Fibroblast of skin of right quadriceps (primary cell): ENCODE measurements at places on chromosomes 2 and 18.
A peak's percentile ranks its signal among the peaks of the same experiment; 100 is the strongest.

GRCh38 chr18:58547864-58548263 is 81.0 kb downstream of the ALPK2 start:
- DNase-seq: no peak

DNA sequence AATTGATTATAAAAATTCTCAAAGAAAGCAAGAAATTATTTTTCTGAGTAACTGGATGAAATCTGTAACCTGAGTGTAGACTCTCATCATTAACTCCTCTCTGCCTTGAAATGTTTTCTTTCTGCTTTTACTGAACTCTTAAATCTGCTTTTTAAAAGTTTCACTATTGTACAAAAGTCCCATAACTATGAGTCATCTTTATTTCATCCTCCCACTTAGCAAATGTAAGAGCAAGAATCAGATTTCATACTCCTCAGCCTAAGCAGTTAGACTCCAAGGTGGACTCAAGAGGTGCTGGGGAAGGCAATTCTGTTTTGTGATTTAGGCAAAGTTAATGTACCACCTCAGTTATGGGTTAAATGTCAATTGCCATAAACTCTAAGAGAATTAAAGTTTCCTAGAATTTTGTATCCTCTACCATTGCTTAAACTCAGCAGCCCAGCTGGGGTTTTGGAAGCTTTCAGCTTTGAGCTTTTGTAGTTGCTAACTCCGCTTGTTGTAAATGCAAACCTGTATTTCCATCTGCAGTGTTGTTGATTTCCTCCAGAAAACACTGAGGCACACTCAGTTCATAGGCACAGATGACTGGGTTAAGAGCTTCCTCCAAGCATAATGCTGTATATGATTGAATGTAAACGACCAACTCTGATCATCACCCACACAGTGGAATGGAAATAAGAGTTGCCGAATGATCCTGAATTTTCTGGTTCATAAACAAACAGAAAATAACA is 268.8 kb downstream of the ARHGAP15 start:
- peak; percentile 42 for DNase-seq

DNA sequence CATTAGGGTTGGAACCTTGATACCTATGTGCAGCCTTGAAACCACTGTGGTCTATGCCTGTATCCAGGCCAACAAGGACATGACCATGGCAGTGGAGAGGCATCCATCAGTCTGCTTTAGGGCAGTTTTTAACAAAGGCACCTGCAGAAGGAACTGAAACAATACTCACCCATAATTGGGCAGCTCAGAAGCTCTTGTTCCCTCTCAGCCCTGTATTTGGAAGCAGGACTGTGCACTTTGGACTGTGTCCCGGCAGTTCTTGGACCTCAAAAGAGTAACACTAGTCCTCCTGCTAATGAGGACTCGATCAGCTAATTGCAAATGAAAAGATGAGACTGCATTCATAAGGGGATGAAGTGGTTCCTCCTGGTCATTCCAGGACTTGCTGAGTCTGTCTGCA is 500.2 kb upstream of the TNP1 start:
- DNase-seq: no peak

DNA sequence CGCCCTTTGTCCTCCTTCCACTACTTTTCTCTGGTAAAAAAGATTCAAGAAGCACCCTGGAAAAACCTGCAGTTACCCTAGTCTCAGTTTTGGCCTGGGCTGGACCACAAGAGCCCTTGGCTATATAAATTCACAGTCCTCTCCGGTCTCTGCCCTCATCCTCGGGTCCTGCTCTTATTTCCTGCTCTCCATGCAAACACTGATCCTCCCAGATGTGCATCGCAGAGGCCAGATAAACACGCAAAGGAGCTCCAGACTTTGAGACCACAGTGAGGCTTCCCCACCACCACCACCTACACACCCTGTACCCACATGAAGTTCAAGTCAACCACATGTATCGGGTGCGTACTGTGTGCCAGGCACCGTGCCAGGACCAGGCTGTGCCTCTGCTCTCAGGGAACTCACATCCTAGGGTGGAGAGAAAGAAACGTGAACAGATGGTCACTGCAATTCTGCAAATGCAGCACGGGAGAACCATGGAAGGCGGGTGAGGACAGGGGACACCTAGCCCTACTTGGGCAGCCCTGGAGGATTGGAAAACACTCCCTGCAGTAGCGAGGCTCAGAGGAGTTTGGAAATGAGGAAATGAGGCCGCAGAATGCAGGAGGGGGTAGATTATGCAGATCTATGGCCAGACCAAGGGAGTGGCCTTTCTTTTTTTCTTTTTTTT is 7.4 kb downstream of the CTDSP1 start:
- DNase-seq: peak; percentile 45

DNA sequence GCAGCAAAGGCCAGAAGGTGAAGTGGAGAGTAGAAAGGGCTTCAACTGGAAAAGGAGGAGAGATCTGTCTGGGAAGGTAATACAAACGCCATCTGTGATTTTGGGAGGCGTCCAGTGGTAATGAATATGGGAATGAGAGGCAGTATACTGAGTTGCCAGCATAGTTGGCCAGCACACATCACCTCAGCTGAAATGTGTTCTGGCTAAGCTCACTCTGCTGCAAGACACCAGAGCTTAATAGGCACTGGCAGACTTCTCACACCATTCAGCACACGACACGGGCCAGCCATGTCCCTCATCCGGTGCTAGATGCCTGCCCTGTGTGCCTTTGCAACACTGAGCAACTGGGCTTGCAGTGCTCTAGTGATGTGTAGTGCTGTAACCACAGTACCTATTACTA is 277.1 kb downstream of the PIEZO2 start:
- DNase-seq: no peak

GRCh38 chr18:58608216-58608615 is 20.7 kb downstream of the ALPK2 start:
- no peak for DNase-seq
